Vein endothelial cell (primary cell): ENCODE measurements at places on chromosomes 2 and 18. TPM values are rescaled to one million over a fixed set of nuclear protein-coding genes. Genes with fewer than 3 reads are reported as not detected.

The AGXT gene
- not detected in 2 replicates for total RNA-seq

The GATA6 gene
- total RNA-seq = 8.3 and 14.7 TPM in 2 replicates

The RAB17 gene
- total RNA-seq = 2.3 and 9.5 TPM in 2 replicates

The RESP18 gene
- total RNA-seq = not detected in 2 replicates

The FABP1 gene
- not detected in 2 replicates for total RNA-seq

The SCYGR6 gene
- not detected in 2 replicates for total RNA-seq

The RAMP1 gene
- not detected in 2 replicates for total RNA-seq

The SOX11 gene
- total RNA-seq = not detected in 2 replicates

The PLB1 gene
- 0.33 and 0.57 TPM in 2 replicates for total RNA-seq
